Skeletal muscle cell (primary cell): ENCODE measurements at places on chromosomes 2 and 18.
A peak's percentile ranks its signal among the peaks of the same experiment; 100 is the strongest.

GRCh38 chr2:113826346-113827285 lies 63.3 kb upstream of the ACTR3 start:
- DNase-seq, result no peak

DNA sequence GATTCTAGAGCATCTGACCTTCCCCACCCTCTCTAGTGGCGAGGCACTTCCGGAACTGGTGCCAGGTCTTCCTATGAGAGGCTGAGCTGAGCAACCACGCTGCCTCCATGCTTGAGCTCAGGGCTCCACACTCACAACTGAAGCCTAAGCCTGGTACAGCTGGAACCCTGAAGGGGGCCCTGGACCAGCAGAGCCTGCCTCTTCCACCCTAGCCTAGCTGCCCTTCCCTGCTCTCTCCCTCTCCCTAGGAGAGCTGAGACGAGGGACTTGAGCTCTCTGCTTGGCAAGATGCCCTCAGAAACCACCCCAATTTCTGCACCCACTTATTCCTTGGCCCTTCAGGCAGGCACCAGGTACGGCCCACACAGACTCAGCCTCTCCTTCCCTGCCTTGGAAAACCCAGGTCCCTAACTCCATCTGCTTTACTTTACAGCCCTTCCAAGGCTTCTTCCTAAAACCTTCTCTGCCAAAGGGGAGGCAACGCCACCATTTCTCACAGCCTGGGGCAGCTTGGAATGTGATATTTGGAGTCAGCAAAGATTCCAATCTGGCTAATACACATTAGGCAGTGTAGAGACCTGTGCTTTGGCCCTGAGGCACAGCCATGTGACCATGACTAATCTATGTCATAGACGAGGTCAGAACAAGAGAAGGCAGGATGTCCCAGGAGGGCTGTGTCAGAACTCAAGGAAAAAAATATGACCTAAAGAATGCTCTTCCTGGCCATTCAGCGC lies 18.8 kb downstream of the COX7A2L start:
- DNase-seq, result peak; percentile 80

DNA sequence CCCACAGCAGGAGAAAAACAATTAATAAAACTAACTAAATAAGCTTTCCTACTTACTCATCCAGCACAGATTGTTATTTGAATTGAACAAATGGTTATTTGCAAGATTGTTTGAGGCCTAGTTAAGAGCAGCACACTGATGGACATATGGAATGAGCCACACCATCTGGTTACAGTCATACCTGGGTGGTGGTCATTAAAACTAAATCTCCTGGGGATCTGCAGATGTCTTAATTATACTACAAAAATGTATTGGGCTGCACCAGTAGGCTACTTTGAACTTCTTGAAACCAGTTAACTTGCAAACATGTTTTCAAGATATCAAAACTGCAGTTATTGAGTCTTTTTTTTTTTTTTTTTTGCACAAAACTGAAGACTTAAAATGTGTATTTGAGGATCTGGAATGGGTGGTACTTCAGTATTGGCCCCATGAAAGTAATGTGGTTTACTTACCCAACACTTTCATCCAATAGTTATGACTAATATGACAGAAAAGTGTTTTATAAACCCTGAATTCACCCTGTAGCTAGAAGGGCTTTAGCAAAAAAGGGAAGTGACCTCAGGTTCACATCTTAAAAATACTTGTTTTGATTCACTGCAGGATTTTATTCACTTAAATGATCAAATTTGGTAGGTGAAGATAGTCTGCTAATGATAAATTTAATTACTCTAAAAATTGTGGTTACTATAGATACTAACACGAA lies 10.8 kb downstream of the AGFG1 start:
- no peak for DNase-seq

GRCh38 chr2:241118737-241119505 lies 16.8 kb upstream of the MTERF4 start:
- no peak for DNase-seq
